ENCODE measurements at places on chromosomes 3 and 15.

- DNase-seq: no peak
Measured at GRCh38 chr3:146214493-146214892, 36.4 kb downstream of the PLSCR4 start.

- DNase-seq: no peak
Measured at GRCh38 chr3:175951047-175951694, 1092.0 kb downstream of the NAALADL2 start.

GRCh38 chr15:79025201-79025600, 65.4 kb downstream of the RASGRF1 start:
- DNase-seq: no peak

- DNase-seq: no peak
Measured at GRCh38 chr3:139281522-139282196, 62.2 kb upstream of the MRPS22 start.

DNA sequence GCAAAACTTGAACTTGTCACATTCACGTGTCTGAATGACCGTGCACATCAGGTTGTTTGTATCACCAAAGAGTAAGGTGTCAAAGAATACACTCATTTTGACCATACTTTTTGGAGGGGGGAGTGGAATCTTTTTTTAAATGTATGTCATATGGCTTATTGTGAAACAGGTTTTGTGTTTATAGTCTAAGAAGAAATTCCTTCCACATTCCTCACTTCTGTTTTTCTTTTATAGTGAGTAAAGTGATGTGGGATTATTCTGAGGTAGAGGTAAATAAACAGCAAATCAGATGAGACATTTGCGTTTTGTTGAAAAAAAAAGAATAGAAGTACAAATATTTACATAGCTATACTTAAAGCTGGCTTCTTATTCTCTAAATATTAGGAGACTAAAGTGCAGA, 33.0 kb downstream of the SRP14 start:
- DNase-seq: no peak

- DNase-seq: no peak
Measured at GRCh38 chr15:82810061-82810889, 847 bp downstream of the WHAMM start.

DNA sequence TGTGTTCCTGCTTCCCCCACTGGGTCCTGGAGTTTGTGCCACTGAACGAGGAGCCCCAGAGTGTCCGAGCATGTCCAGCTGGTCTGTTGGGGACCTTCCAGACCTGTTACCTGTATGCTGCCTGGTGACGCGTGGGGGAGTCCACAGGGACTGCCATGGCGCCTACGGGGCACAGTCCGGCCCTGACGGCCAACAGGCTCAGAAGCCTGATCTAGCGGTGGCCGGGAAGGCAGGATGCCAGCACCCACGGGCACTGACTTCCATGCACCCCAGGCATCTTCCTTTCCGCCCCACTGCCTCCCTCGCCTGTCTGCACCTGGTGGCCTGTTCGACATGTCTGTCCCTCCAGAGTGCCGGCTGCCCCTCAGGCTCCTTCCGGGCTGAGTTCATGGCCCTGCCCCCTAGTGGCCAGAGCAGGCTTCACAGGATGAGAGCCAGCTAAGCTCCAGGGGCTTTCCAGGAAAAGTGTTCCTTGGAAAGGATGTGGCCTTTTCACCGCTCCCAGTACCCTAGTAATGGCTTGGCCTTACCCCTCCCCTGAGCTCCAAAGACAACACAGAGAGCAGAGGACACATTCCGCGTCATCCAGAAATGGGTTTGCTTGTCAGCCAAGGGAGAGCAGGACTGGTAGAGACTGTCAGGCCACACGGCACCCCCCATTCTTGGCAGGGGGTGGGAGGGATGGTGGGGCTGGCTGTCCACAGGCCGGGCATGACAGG, 35.7 kb downstream of the NGRN start:
- peak; percentile 59 for DNase-seq
